ENCODE measurements at places on chromosomes 7 and 10.

- no peak for DNase-seq
Observed at GRCh38 chr10:63281967-63282366, 148.8 kb downstream of the NRBF2 start.

- DNase-seq: peak; percentile 19
Observed at GRCh38 chr7:122528879-122529481, 169.9 kb downstream of the RNF133 start.

GRCh38 chr10:71216751-71217265 lies 4.4 kb downstream of the UNC5B start:
- no peak for DNase-seq

- peak; percentile 63 for DNase-seq
Observed at GRCh38 chr10:17782921-17783665, 26.1 kb upstream of the MRC1 start.

DNA sequence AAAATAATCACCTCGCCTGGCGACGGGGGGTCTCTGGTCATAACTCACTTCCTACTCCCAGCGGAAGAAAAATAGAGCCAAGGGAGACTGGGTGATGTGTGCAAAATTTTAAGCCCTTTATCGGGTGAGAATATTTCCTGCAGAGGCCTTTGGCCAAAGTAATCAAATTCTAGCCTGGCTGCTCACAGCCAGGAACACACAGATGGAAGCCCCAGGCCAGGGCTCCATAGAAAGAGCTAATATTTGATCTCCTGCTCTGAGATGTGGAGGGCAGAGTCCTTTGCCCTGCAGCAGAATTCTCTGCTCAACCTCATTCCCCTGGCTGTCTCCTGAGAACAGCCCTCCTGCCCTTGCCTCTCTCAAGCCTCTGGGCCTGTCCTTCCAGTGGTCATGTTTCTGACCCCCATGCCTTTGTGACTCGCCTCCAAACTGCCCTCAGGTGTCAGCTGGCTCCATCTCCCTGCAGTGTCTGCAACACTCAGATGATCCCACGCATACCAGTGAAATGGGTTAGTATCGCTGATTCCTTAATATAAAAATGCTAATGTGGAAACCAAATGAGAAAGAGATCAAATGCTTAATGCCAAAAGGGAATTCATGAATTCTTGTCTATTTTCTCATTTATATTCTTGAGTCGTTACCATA lies 34.5 kb downstream of the FRMD4A start:
- DNase-seq: no peak
